ENCODE measurements at places on chromosomes 2 and 18.

DNA sequence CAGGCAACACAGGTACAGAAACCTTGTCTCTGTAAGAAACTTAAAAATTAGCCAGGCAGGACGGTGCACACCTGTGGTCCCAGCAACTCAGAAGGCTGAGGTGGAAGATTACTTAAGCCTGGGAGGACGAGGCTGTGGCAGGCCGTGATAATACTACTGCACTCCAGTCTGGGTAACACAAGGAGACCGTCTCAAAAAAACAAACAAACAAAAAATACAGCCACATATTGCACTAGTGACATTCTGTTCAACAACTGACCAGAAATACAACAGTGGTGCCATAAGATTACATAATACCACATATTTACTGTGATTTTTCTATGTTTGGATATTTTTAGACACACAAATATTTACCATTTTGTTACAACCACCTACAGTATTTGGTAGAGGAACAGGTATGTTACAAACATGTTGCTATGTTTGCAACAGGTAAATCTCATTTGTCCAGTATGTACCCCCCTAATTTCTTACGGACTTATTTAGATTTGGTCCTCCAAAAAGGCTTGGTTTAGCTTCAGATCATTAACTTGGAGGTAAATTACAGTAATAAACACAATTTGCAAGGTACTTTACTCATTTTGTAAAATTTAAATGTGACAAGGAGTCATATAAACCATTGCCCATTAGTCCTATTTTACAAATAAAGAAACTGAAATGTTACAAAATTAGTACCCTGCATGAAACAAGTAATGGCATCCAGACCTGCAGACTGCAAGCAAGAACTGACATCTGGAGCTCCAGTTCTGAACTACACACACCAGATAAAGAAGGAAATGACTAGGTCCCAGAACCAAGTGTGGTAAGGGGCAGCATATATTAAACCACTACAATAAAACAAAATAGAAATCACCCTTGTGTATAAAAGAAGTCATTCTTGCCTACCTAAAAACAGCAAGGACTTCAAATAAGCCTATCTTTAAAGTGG is 36.8 kb downstream of the TRIP12 start:
- DNase-seq, result no peak

GRCh38 chr2:53129851-53130250 is 637.8 kb upstream of the CHAC2 start:
- DNase-seq, result peak; percentile 80

DNA sequence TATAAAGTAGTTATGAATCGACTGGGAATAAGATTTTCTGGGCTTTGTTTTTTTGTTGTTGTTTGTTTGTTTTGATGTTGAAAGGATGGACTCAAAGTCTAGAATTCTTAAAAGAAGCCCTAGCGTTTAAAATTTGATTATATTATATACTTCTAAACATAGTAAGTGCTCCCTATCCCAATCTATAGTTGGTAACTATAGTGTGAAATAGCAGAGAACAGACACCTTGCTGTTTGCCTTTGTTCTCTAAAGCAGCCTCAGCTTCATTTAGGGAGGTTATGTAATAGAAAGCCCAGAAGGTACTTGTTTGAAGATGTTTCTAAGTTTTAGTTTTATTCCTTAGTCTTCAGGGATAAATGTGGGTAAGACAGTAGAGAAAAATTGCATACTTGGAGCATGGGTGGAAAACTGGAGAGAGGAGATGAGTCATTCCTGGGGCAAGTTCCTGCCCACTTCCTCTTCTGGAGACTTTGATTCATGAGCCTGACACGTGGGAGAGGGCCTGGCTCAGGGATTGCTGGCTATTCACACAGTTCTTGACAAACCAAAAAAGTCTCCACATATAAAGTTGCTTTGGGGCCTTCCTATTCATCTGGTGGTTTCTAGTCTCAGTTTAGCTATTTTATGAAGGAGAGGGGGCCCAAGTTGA is 131.9 kb downstream of the MYO1B start:
- peak; percentile 90 for DNase-seq

- DNase-seq, result no peak
Observed at GRCh38 chr18:31942291-31942998, 483 bp downstream of the TRAPPC8 start.

- no peak for DNase-seq
Observed at GRCh38 chr2:109353806-109354745, 225.1 kb downstream of the SH3RF3 start.

DNA sequence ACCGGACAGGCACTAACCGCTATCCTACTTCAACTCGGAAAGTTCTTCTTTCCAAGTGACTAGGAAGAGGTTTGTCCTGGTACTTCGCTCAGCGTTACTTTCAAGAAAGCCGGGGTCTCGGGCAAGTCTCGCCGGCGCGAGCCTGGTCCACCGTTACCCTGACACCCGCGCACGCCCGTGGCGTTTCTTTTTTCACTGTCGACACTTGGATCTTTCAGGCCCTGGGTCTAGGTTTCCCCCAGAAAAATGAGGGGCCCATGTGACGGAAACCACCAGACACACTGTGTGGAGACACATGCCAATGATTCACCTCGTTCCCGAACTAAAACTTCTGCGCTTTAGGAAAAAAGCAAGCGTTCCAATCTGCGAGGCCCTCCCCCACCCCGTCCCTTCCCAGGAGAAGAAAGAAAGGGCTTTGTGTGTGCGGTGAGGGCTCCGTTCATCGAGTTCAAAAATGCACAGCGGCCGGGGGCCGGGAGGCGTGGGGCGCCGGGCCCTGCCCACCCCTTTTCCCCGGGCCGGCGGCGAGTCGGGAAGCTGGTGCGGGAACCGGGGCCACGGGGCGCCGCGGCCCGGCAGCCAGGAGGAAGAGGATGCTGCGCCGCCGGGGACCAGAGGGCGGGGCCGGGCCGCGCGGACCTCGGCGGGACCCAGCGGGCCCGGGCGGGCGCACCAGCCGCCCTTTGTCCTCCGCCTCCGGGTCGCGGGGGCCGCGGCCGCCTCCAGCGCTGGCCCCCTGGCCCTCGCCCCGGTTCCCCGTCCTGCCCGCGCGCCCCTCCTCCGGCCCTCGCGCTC is 2.6 kb downstream of the ZNF521 start:
- DNase-seq, result peak; percentile 21

- DNase-seq, result no peak
Observed at GRCh38 chr2:233075966-233076339, 15.8 kb downstream of the INPP5D start.

DNA sequence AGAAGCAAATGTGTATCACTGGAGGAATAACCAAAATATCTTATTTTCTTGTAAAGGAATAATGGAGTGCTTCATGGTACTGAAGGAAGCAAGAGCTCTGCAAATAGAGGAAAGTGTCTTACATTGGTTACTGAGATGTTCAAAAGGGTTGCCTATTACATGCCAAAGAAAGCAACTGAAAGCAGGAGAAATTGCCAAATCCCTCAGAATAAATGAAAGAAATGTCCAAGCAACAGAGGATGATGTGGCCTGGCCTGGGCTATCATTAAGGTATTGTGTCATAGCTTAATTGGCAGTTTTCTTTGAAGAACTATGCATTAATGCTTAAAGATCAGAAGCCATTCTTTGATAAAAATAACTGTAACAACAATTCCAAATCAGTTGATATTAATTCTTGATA is 173.7 kb downstream of the RAB3GAP1 start:
- DNase-seq, result no peak

GRCh38 chr18:29087616-29088246 is 910.8 kb upstream of the CDH2 start:
- peak; percentile 3 for DNase-seq

- no peak for DNase-seq
Observed at GRCh38 chr18:32884543-32884942, 111.7 kb upstream of the KLHL14 start.

GRCh38 chr18:52489396-52490306 is 149.7 kb downstream of the DCC start:
- DNase-seq, result no peak

GRCh38 chr18:31740180-31740579 is 20.5 kb downstream of the SLC25A52 start:
- DNase-seq, result no peak

GRCh38 chr18:8480506-8481328 is 128.5 kb upstream of the RAB12 start:
- peak; percentile 54 for DNase-seq

- no peak for DNase-seq
Observed at GRCh38 chr2:201975434-201975833, 58.2 kb upstream of the FZD7 start.

DNA sequence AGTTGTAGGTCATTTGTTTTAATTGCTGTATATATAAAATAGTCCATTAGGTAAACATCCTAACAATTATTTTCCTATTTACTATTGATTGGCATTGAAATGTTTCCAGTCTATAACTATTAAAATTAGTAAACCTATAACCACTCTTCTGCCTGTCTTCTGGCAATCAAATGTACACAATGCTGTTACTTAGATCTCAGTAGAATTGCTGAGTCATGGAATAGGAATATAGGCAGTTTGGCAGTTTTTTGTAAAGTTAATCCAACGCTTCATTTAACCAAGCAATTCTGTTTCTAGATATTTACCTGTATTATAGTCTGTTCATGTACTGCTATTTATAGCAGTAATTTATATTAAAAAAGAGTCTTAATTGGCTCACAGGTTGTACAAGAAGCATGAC is 518.1 kb downstream of the DCDC2C start:
- DNase-seq, result no peak

- DNase-seq, result no peak
Observed at GRCh38 chr18:1015777-1016176, 111.1 kb downstream of the ADCYAP1 start.

GRCh38 chr2:183059561-183059960 is 19.0 kb upstream of the DUSP19 start:
- peak; percentile 59 for DNase-seq

GRCh38 chr18:63617049-63617914 is 26.8 kb downstream of the SERPINB4 start:
- DNase-seq, result no peak

GRCh38 chr18:61736133-61736532 is 156.7 kb downstream of the RNF152 start:
- no peak for DNase-seq

GRCh38 chr18:61531891-61532290 is 198.7 kb downstream of the CDH20 start:
- no peak for DNase-seq

- DNase-seq, result no peak
Observed at GRCh38 chr18:35159782-35160181, 81.1 kb upstream of the ZNF397 start.

DNA sequence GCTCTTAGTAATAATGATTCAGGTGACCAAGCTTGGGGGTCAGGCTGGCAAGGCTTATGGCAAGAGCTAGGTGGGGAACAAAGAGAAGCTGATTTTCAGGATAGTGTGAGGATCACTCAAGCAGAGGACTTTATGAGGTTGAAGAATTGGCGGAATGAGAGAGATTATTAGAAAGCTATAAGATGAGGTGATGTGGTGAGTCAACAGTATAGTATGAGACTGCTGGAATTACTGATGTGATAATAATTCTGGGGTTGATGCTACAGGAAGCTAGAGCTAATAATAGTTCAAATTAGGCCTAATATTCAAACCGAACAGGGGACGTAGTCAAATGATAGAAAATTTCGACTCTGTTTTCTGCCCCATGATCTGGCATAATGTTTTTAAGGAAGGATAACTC is 2115.3 kb upstream of the PIK3C3 start:
- no peak for DNase-seq

GRCh38 chr2:128273469-128274081 is 45.1 kb downstream of the HS6ST1 start:
- DNase-seq, result no peak

DNA sequence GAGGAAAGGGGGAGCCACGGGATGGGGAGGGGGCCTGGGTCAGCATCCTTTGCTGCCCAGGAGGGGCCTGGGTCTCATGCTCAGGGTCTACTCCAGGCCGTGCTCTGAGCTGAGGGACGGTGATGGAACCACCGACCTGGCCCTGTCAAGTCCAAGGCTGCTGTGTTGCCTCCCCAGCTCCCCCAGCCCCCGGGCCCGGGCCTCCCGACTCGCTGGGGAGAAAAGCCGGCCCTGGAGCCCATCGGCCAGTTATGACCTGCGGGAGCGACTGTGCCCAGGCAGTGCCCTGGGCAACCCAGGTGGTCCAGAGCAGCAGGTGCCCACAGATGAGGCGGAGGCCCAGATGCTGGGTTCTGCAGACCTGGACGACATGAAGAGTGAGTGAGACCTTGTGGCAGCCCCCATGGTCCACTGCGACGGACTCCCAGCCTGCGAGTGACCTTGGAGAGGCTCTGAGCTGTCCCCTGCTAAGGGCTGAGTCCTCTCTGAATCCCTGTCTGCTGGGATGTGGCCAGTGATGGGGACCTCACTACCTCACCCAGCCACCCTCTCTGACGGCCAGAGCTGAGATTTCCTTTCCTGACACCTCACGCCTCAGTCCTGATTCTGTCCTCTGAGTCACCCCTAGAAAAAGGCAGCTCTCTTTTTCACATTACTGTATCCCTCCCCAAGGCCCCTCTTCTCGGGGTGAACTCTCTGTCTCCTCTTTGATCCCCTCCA is 2.7 kb downstream of the SLC4A3 start:
- DNase-seq, result no peak

DNA sequence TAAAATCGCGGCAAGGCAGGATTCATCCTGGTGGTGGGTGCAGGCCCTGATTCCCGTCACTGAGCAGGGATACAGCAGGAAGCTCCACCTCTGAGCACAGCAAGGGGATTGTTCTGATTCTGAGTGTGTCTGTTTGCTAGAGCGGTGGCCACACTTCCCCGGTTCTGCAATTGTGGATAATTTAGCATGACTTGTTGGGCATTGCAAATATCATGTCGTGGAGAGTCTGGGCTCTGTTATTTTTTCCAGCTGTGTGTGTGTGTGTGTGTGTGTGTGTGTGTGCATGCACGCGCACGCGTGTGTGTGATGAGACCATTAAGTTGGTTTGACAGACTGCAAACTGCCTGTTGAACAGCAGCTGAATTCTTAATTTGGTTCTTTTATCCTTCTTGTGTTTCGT is 4.1 kb upstream of the TMEM18 start:
- DNase-seq, result no peak

DNA sequence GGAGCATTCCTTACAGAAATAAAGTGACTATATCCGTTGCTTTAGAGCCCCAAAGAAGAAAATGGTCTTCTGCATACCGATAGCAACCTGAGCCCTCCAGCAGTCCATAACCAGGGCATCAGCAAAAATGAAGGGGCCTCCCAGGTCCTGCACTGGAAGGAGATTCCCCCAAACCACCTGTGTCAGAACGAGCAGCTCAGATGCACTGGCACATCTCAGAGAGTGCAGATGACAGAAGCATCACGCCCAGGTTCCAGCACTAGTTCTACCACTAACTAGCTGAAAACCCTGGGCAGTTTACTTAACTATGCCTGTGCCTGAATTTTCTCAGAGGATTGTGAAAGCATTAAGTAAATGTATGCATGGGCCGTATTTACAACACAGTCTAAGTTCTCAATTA is 466.7 kb upstream of the MYT1L start:
- no peak for DNase-seq

GRCh38 chr2:129857200-129857599 is 122.3 kb upstream of the RAB6C start:
- no peak for DNase-seq

Measured in H4 (cell line).